B cell (primary cell): ENCODE measurements at places on chromosomes 1 and 21. TPM values are rescaled to one million over a fixed set of nuclear protein-coding genes. Genes with fewer than 3 reads are reported as not detected.
A peak's percentile ranks its signal among the peaks of the same experiment; 100 is the strongest.

FLG2 gene
- not detected in 2 replicates for total RNA-seq

RBBP4 gene
- total RNA-seq: 192 and 204 TPM in 2 replicates

NPHS2 gene
- total RNA-seq: not detected in 2 replicates

DNASE2B gene
- total RNA-seq: not detected in 2 replicates

LCE1F gene
- not detected in 2 replicates for total RNA-seq

RPE65 gene
- total RNA-seq: not detected in 2 replicates

CELSR2 gene
- total RNA-seq: 2.7 and 2.9 TPM in 2 replicates

S100A1 gene
- not detected in 2 replicates for total RNA-seq

MRPS21 gene
- total RNA-seq: 56.5 and 60.4 TPM in 2 replicates

DNA sequence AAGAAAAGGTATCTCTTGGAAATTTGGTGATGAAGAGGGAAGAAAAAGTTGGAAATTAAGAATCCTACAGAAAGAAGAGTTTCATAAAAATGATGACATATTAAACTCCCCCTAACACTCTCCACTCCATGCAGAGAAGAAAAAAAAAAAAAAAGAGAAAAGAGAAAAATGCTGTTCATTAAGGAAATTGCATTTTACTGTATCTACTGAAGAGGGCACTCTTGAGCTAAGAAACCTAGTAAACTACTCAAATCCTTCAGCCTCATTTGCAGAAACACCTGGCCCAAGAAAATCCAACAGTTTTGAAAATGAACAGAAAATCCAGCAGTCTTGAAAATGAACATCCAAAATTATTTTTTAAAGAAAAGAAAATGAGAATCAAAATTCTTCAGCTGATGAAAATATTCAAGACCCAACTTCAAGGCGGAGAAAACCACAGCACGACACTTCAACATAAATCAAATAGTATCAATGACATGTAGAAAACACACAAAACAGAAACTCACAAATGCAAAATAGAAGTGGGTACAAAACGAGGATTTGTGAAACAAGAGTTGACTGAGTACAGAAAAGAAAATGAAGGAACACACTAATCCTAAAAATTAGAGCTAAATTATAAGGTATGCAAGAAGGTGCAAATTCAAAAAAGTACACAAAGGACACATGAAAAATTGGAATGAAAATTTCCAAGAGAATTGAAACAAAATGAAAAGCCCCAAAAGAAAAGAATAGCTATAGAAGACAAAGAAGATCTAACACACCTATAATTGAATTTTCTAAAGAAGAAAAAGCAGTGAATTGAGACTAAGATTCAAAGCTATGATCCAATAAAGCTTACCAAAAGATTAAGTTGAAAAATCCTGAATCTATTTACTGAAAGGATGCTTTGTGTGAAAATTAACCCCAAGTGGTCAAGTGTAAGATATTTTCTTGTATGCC is 73.2 kb upstream of the DNAJC6 start:
- no peak overlapping the region for H3K4me3 ChIP-seq
- H3K36me3 ChIP-seq: no peaks in the 10 kb centered on the region
- DNase-seq: no peak
- H3K27me3 ChIP-seq: no peaks in the 10 kb centered on the region
- H3K27ac ChIP-seq: no peak overlapping the region

GRCh38 chr1:35288761-35289160 is 20.3 kb downstream of the ZMYM4 start:
- no peaks in the 10 kb centered on the region for H3K27me3 ChIP-seq
- no peaks in the 10 kb centered on the region for H3K36me3 ChIP-seq
- H3K4me3 ChIP-seq: no peak overlapping the region
- DNase-seq: no peak

DNA sequence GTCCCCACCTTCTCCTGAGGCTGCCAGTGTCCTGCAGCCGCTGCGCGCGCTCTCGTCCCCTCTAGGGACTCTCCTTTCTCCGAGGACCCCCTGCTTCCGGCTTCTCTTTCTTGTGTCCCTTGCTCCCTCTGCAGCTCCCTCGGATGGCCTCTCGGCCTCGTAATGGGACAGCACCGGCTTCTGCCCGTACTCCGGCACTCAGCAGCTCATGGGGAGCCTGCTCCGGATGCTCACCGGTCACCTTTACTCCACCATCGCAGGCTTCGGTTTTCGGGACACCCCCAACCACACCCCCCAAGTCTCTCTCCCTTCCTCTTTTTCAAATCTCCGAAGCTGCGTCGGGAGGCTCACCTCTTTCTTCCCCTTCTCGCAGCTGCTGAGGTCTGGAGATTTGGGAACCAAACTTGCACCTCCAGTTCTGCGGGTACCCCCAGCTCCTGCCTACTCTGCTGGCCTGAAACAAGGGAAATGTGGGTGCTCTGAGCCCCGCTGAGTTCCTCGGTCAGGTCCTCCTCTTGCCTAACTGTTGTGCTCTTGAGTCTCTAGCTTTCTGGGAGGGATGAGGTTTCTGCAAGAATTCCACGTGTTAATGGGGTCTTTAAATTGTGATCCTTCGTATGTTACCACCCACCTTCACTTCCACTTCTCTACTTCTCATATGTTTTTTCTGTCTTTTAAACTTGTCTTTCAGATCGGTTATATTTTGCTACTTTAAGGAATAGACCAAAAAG is 930 bp downstream of the CDC14A start:
- peak overlapping the region; percentile 85 for H3K4me3 ChIP-seq
- no peaks in the 10 kb centered on the region for H3K36me3 ChIP-seq
- peak overlapping the region; percentile 87 for H3K27ac ChIP-seq

GRCh38 chr1:225526878-225527277 is 99.0 kb upstream of the LBR start:
- no peak overlapping the region for H3K4me3 ChIP-seq
- H3K27me3 ChIP-seq: no peaks in the 10 kb centered on the region
- H3K27ac ChIP-seq: no peak overlapping the region
- DNase-seq: no peak

- H3K36me3 ChIP-seq: no peaks in the 10 kb centered on the region
- no peaks in the 10 kb centered on the region for H3K27me3 ChIP-seq
- DNase-seq: no peak
- H3K4me1 ChIP-seq: peaks cover 8% of the 10 kb centered on the region
- H3K27ac ChIP-seq: no peak overlapping the region
Measured at GRCh38 chr1:228478912-228479711, 8.1 kb upstream of the RNF187 start.

GRCh38 chr1:176854758-176855745 is 309.5 kb downstream of the ASTN1 start:
- no peak for DNase-seq
- H3K27me3 ChIP-seq: no peaks in the 10 kb centered on the region
- H3K27ac ChIP-seq: no peak overlapping the region
- no peak overlapping the region for H3K4me3 ChIP-seq
- no peaks in the 10 kb centered on the region for H3K4me1 ChIP-seq

- H3K27me3 ChIP-seq: no peaks in the 10 kb centered on the region
- H3K36me3 ChIP-seq: no peaks in the 10 kb centered on the region
- DNase-seq: no peak
- no peaks in the 10 kb centered on the region for H3K4me1 ChIP-seq
- H3K27ac ChIP-seq: no peak overlapping the region
Measured at GRCh38 chr1:223669003-223669795, 3.7 kb upstream of the CAPN8 start.

- H3K4me1 ChIP-seq: peaks cover 8% of the 10 kb centered on the region
- peaks cover 21% of the 10 kb centered on the region for H3K27me3 ChIP-seq
- H3K27ac ChIP-seq: no peak overlapping the region
- H3K4me3 ChIP-seq: no peak overlapping the region
- H3K36me3 ChIP-seq: no peaks in the 10 kb centered on the region
Measured at GRCh38 chr1:115644109-115644508, 2.3 kb downstream of the VANGL1 start.

DNA sequence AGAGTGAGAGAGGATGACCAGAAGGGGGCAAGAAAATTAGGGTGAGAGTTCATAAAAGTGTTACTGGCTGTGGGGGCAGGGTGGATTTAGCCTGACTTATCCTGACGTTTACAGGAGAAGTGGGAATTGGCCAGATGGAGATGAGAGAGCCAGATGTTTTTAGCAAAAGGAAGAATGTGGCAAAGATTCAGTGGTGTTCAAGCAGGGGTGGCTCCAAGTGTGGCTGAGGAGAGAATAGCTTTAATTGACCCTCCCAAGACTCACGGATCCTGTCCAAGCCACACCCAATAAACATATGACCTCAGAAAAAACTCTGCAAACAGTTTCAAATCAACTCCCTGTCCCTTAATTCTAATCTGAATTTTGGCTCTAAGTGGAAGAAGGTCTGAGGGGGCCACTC is 35.2 kb upstream of the EDEM3 start:
- H3K27ac ChIP-seq: no peak overlapping the region
- H3K27me3 ChIP-seq: no peaks in the 10 kb centered on the region
- H3K4me1 ChIP-seq: peaks cover 6% of the 10 kb centered on the region
- H3K4me3 ChIP-seq: no peak overlapping the region
- no peaks in the 10 kb centered on the region for H3K36me3 ChIP-seq
- DNase-seq: no peak

DNA sequence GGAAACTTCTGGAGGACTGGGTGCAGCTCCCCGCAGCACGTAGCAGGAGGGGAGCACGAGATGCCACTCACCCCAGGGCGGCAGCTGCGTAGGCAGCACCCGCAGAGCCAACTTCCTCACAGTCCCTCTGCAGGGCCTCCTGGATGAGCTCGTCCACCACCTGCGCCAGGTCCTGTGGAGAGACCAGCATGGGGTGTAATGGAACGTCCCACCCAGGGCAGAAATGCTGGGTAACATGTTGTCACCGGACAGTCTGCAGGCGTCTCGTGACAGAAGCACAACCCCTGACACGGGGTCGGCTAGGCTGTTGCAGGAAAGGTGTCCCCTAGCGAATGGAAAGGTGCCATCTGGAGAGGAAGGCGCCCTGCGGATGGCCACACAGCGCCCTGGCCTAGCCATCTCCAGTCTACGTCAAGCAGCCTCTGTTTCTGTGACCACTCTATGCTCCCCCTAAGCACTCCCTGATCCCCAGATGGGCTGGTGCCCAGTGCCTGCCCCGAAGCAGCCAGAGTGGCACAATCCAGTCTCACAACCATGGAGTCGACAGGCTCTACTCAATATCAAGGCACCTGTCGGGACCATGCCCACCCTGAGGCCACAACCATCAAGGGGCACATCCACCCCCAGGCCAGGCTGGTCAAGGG is 21.2 kb downstream of the MCM3AP start:
- peaks cover 68% of the 10 kb centered on the region for H3K36me3 ChIP-seq
- no peak overlapping the region for H3K4me3 ChIP-seq
- H3K27me3 ChIP-seq: no peaks in the 10 kb centered on the region
- H3K4me1 ChIP-seq: no peaks in the 10 kb centered on the region
- H3K27ac ChIP-seq: no peak overlapping the region
- DNase-seq: no peak

DNA sequence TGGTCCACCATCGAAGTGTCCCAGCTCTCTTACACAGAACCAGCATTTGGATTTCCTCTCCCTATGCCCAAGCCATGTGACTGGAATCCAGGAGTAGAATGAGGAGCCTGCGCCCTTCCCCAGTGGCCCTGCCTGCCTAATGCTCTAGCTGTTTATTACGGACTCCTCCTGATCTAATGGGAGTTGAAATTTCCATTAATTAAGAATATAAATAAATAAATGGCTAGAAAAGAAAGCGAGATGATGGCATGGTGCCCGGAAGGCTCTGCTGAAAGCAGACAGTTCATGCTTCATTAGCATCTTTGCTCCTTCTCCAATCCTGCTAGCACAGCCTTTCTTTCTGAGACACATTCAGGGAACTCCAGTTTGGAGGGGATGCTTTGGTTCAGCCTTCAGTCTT is 216.2 kb downstream of the SEC16B start:
- H3K4me1 ChIP-seq: no peaks in the 10 kb centered on the region
- no peaks in the 10 kb centered on the region for H3K27me3 ChIP-seq
- no peak for DNase-seq

DNA sequence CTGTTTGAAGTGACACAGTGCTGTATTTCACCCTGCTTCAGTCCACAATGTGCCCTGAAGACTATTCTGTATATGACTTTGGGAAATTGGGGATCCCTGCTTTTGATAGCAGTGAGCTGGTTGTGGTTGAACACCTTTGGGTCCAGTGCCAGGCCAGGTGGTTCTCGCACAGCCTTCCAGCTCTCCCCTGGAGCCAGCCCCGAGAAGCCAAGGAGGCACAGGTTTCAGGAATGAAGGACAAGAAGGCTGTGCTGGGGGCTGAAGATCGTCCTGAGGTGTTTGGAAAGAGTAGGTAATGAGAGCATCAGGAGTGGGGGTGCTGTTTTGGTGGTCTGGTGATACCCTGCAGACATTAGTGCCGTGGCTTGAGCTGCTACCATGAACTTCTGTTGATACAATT is 131.4 kb upstream of the COL6A1 start:
- no peaks in the 10 kb centered on the region for H3K4me1 ChIP-seq
- H3K4me3 ChIP-seq: no peak overlapping the region
- no peak overlapping the region for H3K27ac ChIP-seq
- H3K27me3 ChIP-seq: no peaks in the 10 kb centered on the region
- no peak for DNase-seq

- no peak overlapping the region for H3K27ac ChIP-seq
- no peak overlapping the region for H3K4me3 ChIP-seq
- H3K36me3 ChIP-seq: no peaks in the 10 kb centered on the region
- no peaks in the 10 kb centered on the region for H3K27me3 ChIP-seq
- DNase-seq: no peak
- H3K4me1 ChIP-seq: no peaks in the 10 kb centered on the region
Measured at GRCh38 chr1:4745560-4745959, 91.2 kb downstream of the AJAP1 start.

GRCh38 chr1:154661110-154661509 is 53.1 kb upstream of the ADAR start:
- H3K4me1 ChIP-seq: no peaks in the 10 kb centered on the region
- DNase-seq: peak; percentile 7
- H3K27me3 ChIP-seq: peaks cover 12% of the 10 kb centered on the region

- no peaks in the 10 kb centered on the region for H3K4me1 ChIP-seq
- peaks cover 16% of the 10 kb centered on the region for H3K36me3 ChIP-seq
- DNase-seq: no peak
- H3K27ac ChIP-seq: no peak overlapping the region
Measured at GRCh38 chr1:46643368-46643775, 24.8 kb downstream of the ATPAF1 start.

- H3K4me3 ChIP-seq: no peak overlapping the region
- H3K4me1 ChIP-seq: no peaks in the 10 kb centered on the region
- H3K27me3 ChIP-seq: no peaks in the 10 kb centered on the region
- H3K27ac ChIP-seq: no peak overlapping the region
- no peak for DNase-seq
Measured at GRCh38 chr1:202117898-202118371, 4.8 kb upstream of the GPR37L1 start.

- no peak overlapping the region for H3K4me3 ChIP-seq
- peak; percentile 27 for DNase-seq
- H3K27me3 ChIP-seq: no peaks in the 10 kb centered on the region
- no peak overlapping the region for H3K27ac ChIP-seq
- peaks cover 26% of the 10 kb centered on the region for H3K4me1 ChIP-seq
Measured at GRCh38 chr1:151837197-151837596, 2.4 kb downstream of the C2CD4D start.

DNA sequence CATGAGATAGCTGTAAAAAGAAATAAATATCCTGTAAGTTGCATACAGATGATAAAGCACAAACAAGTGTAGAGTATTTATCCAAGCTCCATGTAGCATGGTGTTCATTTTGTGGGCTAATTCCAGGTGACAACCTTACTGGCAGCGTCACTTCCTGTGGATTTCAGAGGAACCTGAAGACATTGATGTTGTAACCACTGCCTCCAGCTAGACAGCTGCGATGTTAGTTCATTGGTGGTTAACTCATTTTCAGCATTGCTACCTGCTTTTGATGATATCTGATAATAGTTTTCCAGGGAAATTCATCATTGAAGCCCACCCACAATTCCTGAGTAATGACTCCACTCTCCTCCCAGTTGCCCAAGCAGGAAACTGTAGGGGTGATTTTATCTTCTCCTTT is 3.0 kb downstream of the HSD3B1 start:
- H3K36me3 ChIP-seq: no peaks in the 10 kb centered on the region
- H3K27me3 ChIP-seq: no peaks in the 10 kb centered on the region
- DNase-seq: no peak
- H3K27ac ChIP-seq: no peak overlapping the region
